Fibroblast of villous mesenchyme (primary cell): ENCODE measurements at places on chromosomes 1 and 21. TPM values are rescaled to one million over a fixed set of nuclear protein-coding genes. Genes with fewer than 3 reads are reported as not detected.

The BTBD8 gene
- 2.3 and 4.3 TPM in 2 replicates for total RNA-seq

The ADORA1 gene
- 8.7 and 14.2 TPM in 2 replicates for total RNA-seq

The LYST gene
- 56.7 and 88.9 TPM in 2 replicates for total RNA-seq

The KCNA2 gene
- total RNA-seq, result under 0.01 TPM in 1 of 2 replicates, not detected in the other

The NMNAT2 gene
- total RNA-seq, result 1.3 and 3.9 TPM in 2 replicates

The ARHGEF10L gene
- total RNA-seq, result 16.8 and 18.7 TPM in 2 replicates

The COL11A1 gene
- total RNA-seq, result 18.6 and 19.6 TPM in 2 replicates

The UBL4B gene
- under 0.01 TPM in 1 of 2 replicates, not detected in the other for total RNA-seq

The S100A7A gene
- total RNA-seq, result not detected in 2 replicates
